ENCODE measurements at places on chromosomes 5 and 9.

GRCh38 chr5:31459594-31459993 lies 72.3 kb downstream of the DROSHA start:
- no peak for DNase-seq

DNA sequence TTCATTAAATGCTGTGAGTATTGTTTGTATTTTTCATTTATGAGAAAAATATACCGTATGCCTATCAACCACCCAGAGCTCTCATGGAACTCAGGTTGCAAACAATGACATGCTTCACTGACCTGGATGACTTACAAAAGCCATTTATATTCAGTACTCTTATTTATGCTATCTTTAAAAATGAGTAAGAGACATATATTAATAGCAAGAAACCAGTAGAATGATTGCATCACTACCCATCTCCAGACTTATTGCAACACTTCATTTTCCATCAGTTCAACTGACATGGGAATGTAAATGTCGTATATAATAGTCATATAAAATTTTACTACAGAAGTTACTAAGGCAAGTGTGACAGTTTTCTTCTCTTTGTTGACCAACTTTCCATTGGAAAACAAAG lies 69.1 kb downstream of the OTP start:
- no peak for DNase-seq

GRCh38 chr9:101587332-101588043 lies 7.3 kb downstream of the PPP3R2 start:
- no peak for DNase-seq

- no peak for DNase-seq
Measured at GRCh38 chr5:107812570-107813141, 141.9 kb upstream of the EFNA5 start.

GRCh38 chr9:15764131-15764530 lies 211.3 kb downstream of the CCDC171 start:
- DNase-seq, result no peak

DNA sequence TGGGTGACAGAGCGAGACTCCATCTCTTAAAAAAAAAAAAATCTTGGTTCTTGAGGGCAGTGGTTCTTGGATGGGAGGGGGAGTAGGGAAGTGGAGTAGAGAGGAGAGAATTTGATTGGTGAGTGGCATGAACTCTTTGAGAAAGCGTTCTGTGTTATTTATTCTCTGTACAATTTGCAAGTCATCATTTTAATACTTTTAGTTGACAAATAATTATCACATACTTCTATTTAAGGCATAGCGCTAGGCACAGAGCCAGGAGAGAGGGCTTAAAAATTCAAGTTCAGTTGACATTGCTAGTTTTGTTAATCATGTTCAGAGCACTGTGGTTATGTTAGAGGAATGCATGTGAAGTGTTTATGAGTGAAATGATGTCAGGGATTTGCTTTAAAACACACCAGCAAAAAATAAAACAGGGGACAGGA lies 24.6 kb downstream of the HSDL2 start:
- DNase-seq, result no peak

DNA sequence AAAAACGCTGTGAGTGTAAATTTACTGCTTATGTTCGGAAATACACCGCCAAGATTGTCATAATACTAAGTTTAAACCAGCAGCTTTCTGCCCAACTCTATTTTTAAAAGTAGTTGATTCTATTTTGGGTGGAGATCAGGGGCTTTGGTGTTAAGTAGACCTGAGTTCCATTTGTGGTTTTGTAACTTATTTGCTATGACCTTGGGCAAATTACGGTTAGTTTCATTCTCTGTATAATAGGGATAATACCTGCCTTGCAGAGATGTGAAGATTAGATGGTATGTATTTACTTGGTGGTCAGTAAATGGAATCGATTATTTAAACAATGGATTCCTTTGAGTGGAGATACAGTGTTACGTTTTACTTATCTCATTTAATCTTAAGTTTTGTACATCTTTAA lies 1.6 kb downstream of the RAD23B start:
- DNase-seq, result no peak

GRCh38 chr9:94511955-94512265 lies 43.0 kb upstream of the PCAT7 start:
- no peak for DNase-seq

GRCh38 chr5:67515020-67515689 lies 318.6 kb upstream of the CD180 start:
- no peak for DNase-seq

DNA sequence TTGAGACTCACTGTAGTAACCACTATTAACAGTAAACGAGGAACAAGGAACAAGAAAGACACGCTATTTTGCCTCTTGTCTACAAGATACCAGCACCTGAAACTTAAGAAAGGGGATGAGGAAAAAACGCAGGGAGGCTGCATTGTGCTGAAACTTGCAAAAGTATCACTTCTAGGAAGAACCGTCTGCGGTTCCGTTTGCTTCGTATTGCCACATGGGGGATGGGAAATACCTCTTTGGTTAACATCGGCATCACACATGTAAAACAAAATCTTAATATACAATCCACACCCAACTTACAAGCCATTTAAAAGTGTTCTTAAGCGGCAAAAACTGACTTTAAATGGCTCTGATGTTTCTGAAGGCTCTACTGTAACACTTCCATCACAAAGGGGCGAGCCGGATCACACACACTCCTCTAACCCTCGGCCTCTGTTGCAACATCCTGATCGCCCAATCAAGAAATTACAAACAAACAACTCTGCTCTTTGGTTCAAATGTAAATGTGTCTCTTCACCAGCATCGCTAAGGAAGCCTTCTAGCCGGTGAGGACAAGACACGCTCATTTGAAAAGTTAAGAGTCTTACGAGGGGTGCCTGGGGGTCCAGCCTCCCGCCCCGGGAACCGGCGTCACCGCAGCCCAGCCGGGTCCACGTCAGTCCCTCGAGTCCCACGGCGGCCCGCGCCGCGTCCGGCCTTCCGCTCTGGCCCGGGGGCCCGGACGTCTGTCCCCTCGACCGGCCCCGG lies 621 bp downstream of the SEC16A start:
- DNase-seq, result peak; percentile 24

DNA sequence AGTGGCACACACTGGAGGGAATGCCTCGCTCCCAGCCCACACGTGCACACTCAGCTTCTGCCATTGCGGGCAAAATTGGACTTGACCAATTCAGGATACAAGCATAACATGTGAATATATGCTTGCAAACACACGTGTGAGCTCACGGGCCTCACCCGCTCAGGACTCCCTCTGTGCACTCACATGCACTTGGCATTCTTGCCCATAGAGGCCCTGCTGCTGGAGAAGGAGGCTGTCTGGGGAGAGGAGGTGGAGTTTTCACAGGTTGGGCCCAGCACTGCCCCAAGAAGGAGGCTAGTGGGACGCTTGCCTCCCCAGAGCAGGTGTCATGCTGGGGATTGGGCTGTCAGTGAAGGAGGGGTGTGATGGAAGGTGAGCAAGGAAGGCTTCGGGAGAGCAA lies 1.7 kb downstream of the MYMK start:
- no peak for DNase-seq

DNA sequence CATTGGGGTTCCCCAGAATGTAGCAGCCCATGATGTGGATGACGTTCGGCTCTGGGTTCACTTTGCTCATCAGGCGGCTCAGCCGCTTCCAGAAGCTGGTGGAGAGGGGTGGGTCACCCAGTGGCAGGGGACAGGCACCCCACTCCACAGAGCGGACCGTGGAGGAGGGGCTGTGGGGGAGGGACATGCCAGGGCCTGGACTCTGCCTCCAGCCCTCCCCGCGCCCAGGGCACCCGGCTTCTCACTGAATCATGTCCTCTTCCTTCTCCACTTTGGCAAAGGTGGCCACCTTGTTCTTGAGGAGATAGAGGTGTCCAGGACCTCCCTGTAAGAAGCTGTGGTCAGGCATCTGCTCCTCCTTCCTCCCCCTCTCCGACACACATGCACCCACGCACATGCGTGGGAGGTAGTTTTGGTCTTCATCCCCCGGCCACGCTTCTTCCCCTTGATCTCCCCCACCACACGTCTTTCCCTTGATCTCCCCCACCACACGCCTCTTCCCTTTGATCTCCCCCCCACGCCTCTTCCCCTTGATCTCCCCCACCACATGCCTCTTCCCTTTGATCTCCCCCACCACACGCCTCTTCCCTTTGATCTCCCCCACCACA lies 8.9 kb upstream of the ENTPD8 start:
- DNase-seq, result peak; percentile 31

GRCh38 chr9:92764381-92764987 lies at the start of gene BICD2:
Gene BICD2, minus strand, starts transcription at chr9:92764833. Its CDS starts 89 bp downstream, at chr9:92764744.
- no peak for DNase-seq

DNA sequence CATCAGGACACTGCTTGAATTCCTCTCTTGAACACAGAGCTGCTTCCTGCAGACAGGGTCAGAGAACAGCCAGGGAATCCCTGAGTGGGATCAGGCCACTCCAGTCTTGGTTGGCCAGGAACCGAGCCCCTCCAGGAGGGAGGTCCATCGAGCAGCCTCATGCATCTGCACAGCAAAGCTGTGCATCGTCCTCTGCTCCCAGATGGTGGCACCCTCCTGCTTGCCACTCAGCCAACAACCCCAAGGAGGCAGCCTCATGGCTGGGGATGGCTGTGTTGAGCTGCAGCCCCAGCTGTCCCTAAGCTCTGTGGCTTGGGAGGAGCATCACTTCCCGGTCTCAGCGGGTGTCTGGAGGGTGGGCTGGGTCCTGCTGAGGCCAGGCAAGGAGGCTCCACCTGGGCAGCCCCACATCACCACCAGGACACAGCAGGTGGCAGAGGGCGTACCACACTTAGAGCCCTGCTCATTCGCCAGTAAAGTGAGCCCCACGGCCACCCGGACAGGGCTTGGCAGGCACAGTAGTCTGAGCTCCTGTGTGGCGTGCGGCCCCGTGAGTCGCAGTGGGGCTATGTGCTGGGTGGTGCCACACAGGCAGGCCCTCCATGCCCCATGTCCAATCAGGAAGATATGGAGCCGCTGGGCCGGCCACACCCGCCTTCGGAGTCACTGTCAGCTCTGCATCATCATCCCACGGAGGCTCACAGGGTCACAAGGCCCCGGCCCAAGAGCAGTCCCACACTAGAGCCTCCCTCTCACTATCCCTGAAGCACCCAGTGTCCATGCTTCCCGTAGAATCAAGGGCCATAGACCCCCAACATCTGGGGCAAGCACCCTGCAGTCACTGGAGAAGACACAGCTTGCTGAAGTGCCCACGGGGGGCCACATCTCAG lies 11.9 kb downstream of the LPCAT1 start:
- no peak for DNase-seq

GRCh38 chr5:112276991-112277390 lies 142.1 kb downstream of the EPB41L4A start:
- no peak for DNase-seq

GRCh38 chr5:137365126-137365865 lies 133.8 kb downstream of the SPOCK1 start:
- DNase-seq, result no peak

- peak; percentile 3 for DNase-seq
Measured at GRCh38 chr9:117825609-117826347, 121.6 kb downstream of the TLR4 start.

DNA sequence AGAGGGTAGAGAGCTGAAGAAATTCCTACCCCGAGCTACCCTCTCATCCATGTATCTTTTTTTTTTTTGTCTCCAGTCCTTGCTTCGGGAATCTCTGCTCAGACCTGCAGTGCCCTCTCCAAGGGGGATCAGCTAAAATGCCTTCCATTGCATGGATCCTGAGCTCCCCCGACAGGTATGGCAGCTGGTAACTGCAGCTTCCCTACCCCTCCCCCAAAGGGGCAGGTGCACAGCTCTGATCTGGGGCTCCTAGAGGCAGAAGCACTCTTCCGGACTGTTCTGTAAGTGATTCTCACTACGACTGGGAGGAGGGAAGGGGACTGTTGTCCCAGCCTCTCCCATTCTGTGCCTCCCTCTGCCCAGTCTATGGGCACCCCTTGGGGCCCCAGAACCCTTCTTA lies 169.6 kb downstream of the MELK start:
- DNase-seq, result no peak

DNA sequence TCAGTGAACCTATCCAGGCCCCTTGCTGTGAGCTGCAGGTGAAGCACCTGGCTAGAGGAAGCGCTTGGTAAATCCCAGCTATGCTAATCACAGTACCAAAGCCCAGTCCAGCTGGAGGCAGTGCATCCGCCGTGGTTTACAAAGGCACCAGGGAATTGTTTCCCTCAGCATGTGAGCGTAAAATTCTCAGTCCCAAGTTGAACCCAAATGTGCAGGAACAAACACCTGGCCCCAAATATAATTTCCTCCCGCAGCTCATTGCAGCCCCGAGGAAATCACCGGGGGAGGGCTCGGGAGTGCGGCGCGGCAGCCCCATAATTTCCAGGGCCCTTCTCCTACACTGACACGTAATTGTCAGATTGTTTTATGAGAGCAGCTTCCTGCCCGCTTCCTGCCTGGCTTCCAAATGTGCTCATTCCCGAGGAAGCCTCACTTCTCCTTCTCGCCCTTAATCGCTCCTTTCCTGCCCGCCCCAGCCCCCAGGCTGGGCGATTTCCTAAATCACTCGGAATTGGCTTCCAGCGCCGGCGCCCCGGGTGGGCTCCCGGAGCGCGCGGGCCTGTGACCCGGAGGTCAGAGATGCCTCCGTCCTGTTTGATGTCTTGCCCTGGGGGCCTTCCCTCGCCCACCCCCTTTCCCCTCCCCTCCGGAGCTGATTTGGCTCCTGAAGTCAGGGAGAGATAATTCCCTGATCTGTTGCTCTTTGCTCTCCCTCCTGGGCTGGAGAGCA lies 134.4 kb downstream of the FGF1 start:
- DNase-seq, result no peak

- no peak for DNase-seq
Measured at GRCh38 chr9:136378170-136379002, 4.9 kb upstream of the CARD9 start.

DNA sequence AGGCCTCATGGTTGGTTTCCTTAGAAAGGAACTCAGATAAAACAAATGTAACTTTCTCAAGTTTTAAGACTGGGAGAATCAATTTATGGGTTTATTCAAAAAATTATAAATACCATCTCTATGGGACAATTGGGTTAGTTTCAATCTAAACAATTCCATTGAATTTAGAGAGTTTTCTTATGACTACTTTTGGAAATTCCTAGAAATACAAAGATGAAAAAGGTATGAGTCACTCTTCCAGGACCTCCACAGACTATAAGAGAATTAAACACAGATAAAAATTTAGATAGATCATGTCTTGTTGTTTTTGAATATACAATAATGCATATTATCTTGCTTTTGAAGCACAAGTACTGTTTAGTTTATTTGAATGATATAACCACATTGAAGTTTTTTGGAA lies 188.7 kb downstream of the CHSY3 start:
- no peak for DNase-seq

GRCh38 chr5:103216137-103216536 lies 42.4 kb upstream of the MACIR start:
- DNase-seq, result no peak

GRCh38 chr5:488241-488640 lies 36.0 kb downstream of the SLC9A3 start:
- DNase-seq, result no peak

DNA sequence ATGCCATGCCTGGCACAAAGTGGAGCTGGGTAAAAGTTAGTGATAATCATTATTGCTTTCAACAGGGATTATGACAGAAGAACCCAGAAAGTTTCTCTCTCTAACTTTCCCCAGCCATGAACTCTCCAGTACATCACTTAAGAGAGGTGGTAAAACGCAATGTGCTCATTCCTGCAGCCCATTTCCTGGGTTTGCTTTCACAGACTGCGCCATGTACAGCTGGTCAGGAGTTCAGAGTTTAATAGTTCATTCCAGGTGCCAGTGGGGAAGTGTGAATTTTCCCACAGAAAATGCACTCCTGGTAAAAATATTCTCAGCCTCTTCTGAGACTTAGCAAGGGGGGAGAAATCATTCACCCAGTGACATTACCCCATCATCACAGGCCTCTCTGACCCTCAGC lies 35.5 kb downstream of the ADAM19 start:
- no peak for DNase-seq
